ENCODE measurements at places on chromosomes 16 and 17.

DNA sequence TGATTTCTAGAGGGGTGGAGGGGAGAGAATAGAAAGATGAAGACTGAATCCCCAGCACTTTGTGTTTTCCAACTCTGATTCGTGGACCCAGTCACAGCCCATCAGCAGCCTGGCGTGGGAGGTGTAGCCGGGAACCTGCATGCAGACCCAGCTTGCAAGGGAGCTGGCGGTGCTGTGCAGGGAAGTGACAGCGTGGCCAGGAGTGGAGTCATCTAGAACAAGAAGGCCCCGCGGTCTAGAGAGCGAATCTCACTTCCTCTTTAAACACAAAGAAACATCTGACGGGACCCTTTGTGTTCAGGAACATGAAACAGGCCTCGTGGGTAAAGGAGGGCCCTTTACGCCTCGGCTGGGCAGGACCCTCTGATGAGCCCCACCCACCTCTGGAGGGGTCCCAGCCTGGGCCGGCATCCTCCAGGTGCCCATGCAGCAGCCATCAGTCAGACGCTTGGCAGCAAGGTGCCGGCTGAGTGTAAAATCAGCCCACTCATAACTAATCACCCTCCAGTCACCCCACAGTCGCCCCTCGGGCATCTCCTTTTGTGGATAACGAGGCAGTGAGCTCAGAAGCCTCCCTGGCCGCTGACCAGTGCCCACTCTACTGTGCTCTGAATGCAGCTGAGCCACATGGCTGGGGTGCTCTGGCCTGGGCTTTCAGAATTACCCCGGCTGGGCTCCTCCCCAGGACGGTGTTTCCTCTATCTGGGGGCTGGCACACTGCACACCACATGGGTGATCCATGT is 4.4 kb downstream of the SNAI3 start:
- DNase-seq, result no peak

- no peak for DNase-seq
These were observed 7.3 kb upstream of the RPRML start for GRCh38 chr17:46986366-46986765.

GRCh38 chr17:41396996-41397660 is at the start of gene KRT31:
Gene KRT31, minus strand, starts transcription at chr17:41397608. Its CDS starts 69 bp downstream, at chr17:41397539.
- no peak for DNase-seq

DNA sequence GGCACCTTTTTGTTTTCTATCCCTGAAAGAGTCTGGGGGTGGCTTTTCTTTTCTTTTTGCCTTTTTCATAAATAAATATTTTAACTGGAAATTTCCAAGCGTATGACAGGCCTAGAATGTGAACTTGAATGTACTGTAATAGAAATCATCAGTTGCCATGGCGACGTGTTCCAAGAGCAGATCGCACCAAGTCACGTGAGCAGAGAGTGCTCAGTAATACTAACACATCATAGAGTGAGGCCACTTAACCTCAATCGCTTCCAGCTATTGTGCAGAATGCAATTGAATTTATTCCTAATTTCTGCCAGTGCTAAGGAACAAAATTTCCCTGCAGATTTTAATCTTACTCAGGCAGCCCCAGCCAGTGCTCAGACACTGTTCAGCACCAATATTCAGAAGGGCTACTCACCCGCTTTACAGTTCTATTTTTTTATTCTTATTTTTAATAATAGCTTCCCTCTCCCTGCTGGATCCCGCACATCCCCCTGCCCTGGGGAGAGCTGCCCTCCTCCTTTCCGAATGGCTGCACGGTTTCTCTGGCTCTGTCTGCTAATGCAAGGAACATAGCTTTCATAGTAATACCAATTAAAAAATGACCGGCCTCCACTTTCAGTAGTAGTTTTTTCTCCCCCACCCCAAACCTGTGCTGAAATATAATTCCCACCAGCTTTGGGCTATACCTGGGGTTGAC is 26.2 kb upstream of the PMFBP1 start:
- no peak for DNase-seq

- peak; percentile 12 for DNase-seq
These were observed 446.9 kb downstream of the CA10 start for GRCh38 chr17:51711581-51711980.

DNA sequence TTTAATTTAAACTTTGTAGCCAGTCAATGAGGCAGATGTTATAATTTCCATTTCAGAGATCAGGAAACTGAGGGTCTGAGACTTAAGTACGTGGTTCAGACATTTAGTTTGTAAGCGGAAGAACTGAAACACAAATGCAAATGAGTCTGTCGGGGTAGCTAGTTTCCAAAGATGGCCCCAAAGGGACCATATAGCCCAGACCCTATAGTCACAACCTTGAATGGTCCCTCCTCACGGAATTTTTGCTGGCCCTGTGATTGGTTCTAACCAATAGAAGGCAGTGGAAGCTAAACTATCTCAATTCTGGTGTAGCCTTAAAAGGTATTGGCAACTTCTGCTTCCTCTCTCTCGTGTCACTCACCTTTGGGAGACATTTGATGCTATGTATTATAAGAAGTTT is 7.5 kb upstream of the BCO1 start:
- DNase-seq, result no peak

DNA sequence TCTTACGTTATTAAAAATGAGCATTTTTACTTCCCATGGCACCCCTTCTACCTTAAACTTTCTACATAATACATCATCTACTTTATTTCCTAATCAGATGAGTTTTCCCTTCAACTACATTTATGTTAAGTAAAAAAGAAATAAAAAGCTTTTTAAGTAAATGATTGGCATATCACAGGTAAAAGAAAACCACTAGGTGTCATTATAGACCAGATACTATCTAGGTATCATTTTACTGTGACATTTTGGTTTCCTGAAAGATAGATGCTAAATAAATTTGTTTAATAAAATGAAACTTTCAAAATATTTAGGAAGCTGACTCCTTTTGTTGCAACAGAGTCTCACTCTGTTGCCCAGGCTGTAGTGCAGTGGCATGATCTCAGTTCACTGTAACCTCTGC is 3.8 kb upstream of the CMTM1 start:
- DNase-seq, result no peak

All from WTC11 (cell line).